ENCODE measurements at places on chromosomes 5 and 9.

DNA sequence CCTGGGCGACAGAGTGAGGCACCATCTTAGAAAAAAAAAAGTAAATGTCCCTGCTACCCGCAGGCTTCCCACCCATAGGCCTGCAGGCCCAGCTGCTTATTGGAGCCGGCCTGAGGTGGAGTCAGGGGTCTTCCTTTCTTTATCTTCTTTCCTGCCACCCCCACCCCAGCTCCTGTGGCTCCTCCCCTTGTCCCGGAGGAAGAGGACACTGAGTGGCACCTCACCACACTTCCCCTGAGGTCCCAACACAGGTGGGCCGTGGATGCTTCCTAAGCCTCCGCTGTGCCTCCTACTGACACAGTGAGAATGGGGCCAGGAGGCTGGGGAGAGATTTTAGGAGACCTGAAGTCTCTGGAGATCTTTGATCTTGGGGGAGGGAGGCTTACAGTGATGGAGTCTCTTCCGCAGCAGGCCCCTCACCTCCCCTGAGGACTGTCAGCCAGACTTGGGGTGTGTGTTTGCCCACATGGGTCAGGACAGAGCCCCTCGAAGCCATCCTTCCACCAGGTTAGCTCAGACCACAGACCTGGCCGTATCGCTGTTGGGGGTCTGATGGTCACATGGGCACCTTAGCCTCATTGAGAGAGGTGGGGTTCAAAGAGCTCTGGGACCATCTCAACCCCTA, 135.4 kb upstream of the IER5L start:
- no peak for DNase-seq

DNA sequence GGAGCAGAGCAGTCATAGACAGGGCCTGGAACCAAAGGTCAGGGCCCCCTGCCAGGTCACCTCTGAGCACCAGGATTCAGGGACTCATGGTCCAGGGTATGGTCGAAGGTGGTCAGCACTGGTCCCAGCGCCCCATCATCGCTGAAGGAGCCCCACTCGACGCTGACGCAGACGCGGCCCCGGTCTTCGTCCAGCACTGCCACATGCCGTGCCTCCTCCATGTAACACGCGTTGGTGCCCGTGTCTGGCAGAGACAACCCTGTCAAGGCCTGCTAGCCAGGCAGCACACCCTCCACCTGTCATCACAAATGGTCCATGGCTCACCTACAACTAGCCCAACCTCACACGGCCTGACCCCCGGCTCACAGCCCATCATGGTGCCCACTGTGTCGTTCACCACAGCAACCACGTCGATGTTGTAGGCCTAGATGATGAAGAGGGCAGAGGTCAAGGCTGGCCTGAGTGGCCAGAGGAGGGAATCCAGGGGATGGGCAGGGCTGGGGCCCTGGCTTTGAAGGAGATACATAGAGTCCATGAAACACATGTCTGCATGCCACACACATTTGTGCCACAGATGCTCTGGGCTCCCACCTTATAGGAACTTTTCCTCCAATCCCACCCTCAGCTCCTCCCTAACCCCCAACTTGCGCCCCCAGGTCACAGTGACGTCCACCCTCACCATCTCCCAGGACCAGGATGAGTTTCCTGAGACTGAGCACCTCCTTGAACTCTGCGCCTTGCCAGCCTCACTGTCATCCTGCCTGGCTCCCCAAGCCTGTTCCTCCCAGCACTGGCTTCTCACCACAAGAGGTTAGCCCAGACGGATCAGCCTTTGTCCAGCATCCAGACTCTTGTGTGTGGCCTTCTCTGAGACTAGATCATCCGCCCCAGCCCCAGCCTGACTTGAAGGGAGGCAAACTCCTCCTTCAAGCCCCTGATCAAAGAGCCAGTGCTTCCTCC, 9.5 kb downstream of the HK3 start:
- DNase-seq, result no peak

GRCh38 chr9:94613003-94613402, 19.4 kb upstream of the FBP2 start:
- DNase-seq, result no peak

- no peak for DNase-seq
Observed at GRCh38 chr5:14890846-14891245, 19.3 kb upstream of the ANKH start.

DNA sequence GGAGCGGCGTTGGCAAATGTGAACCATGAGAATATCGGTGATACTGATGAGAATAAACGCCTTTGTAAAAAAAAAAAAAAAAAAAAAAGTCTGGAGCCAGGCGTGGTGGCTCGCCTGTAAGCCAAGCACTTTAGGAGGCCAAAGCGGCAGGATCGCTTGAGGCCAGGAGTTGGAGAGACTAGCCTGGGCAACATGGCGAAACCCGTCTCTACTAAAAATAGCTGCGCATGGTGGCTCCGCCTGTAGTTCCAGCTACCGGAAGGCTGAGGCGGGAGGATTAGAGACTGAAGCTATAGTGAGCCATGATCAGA, 425 bp upstream of the NFX1 start:
- no peak for DNase-seq

GRCh38 chr5:1007681-1008450, 736 bp upstream of the NKD2 start:
- no peak for DNase-seq
